ENCODE measurements at places on chromosomes 12 and 14.

DNA sequence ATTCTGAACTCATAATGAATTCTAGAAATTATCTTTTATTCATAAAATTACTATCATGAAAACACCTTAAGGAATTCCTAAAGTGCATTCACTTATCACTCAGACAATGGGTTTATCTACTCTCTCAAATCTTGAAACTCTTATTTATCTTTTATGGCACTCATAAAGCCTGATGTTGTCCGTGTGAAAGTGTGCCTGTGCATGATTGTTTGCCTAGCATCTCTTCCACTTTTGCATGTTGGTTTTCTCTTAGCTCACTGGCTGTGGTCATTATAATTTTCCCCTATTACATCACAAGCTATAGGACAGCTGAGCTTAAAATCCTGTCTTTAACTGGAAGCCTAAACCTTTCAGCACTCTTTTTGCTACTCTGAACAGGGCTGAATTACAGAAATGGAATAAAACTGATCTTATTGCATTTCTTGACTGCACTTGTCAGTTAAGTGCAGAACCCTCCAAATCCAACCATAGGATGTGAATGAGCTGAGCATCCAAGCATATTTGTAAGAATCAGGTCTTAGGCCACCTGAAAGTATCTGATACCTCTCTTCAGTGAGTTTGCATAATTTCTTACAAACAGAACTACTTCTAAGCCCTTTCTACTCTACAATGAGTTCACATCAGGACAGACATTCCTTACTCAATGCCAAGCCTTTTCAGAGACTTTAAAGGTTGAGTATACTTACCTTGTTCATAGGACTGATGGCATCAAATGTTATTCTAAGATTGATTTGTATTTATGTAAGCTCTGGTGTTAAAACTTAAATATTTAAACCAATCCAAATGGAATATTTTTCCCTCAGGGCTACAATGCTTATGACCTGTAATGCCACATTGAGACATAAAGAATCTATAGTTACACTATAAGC, 221.2 kb upstream of the KITLG start:
- DNase-seq = no peak

- no peak for DNase-seq
Observed at GRCh38 chr14:62301080-62301479, 538.9 kb downstream of the SNAPC1 start.

DNA sequence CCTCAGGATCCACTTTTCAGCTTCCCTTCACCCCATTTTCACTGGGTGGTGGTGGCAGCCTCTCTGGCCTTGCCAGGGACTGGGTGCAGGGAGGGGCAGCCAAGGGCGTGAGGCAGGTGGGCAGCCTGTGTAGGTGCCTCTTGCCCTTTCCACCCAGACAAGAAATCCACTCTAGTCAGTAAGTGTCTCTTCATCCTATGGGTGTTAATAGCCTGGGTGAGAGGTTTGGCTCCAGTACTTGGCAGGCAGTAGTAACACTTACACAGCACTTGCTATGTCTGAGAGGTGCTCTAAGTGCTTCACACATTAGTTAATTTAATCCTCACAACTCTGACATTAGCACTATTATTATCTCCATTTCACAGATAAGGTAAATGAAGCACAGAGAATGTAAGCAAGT, 171.9 kb downstream of the EMP1 start:
- no peak for DNase-seq

DNA sequence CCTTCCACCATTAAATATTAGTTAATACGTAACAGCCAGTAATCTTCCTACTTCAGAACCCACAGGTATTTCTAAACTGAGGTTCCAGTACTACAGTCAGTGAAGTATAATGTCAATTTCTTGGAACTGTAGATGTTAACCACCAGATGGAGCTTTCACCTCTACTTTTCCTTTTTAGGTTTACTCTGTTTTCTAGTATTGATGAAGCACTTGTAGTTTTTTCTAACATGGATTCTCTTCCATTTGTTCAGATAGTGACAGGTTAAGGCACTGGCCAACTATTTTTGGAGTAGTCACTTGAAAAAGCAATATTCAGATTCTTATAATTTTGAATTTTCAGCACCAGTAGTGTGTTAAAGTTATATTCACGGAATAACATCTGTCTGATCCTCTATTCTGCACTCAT, 4.6 kb upstream of the SEC23A start:
- DNase-seq = peak; percentile 84

- DNase-seq = no peak
Observed at GRCh38 chr14:94291159-94291905, 1.7 kb downstream of the SERPINA10 start.

DNA sequence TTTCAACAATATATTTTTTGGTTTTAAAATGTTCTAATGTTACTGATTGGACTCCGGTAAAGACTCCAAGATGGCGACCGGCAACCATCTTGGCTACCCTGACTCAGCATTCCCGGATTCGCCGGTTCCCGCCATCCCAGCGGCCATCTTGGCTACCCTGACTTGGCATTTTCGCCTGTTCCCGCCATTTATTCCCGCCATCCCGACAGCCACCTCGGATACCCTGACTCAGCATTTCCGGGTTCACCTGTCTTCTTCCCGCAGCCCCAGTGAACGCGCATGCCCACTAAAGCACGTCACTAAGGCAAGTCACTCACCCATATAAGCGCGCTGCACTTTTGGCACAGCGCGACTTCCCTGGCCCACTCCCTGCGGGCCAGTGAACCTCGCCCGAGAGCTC, 9.0 kb upstream of the LRFN5 start:
- DNase-seq = no peak

DNA sequence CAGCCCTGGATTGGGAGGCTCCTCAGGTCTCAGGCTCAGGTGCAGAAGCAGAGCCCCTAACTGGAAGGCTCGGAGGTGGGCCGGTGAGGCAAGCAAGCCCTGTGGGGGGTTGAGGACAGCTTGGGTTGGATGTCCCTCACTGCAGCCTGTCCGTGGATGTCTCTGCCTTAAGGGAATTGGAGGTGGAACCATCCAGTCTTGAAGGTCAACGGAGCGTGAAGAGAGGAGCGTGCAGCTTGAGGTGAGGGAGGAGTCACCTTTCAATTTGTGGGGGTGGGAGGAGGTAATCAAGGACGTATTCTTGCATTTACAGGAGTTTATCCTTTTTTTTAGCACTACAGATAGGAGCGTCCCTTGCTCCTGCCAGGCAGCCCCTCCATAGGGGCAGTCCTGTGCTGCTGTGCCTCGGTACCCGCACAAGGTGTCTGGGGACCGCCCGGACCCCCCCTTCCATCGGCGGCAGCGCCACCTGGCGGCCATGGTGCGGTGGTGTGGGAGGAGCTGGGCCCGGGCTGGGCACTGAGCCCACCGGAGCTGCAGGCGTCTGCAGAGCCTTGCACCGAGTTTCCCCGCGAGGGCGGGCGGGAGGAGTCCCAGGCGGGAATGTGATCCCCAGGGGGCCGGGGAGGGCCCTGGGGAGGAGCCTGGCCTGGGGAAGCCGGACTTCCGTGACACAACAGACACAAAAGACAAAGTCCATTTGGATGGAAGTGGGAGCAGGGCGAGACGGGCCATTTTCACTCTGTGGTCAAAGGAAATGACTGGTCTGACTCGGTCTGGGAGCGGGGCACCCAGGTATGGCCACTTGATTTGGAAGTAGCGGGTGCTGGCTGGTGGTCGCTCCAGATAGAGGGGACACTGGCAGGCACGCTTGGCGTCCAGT, 864 bp downstream of the DNAJC22 start:
- DNase-seq = peak; percentile 87

- DNase-seq = no peak
Observed at GRCh38 chr14:101232340-101233020, 328.8 kb upstream of the DIO3 start.

DNA sequence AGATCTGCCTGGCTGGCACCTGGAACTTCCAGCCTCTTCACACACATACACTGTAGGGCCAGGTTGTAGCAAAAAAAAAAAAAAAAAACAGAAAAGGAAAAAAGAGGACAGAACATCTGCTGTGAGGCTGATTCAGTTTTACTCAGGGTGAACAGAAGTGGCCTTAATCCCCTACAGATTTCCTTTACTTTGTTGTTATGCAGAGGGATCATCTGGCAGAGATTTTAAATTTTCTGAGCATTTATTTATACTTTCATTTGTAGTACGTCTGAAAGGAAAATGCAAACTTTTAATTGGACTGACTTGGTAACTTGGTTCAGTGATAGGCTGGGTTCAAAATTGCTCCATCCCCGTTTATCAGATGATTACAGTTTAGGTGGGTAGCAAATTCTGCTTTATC, 50.8 kb upstream of the PRICKLE1 start:
- no peak for DNase-seq

DNA sequence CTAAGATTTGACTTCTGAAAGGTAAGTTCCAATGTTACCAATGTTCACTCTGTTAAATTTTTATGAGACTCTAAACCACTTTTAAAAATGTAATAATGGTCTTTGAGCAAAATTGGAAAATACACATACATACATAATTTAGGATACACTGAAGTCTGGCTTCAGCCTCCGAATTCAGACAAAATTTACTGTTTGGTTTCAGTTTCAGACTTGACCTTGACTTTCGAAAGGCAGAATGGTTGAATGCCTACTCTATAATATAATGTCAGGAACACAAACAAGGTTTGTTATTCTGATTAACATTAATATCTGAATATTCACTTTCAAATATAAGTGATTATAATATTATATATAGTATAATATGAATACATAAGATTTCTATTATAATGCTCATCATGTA, 74.1 kb upstream of the KRAS start:
- DNase-seq = no peak

DNA sequence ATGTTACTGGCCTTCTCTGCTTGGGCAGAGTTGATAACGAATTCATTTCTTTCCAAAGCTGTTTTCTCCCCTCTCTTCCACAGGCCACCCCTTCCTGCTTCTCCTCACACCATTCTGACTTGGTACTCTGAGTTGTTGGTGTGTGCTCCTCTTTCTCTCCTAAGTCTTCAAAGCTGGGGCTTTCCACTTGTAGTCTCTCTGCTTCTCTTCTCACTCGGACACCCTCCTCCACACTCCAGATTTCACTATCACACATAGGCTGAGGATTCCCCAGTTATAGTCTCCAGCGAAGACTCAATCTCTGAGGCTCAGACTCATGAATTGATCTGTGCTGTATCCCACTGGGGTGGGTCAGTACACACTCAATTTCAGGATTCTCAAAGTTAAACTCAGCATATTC, 201.0 kb downstream of the SSPN start:
- DNase-seq = no peak

DNA sequence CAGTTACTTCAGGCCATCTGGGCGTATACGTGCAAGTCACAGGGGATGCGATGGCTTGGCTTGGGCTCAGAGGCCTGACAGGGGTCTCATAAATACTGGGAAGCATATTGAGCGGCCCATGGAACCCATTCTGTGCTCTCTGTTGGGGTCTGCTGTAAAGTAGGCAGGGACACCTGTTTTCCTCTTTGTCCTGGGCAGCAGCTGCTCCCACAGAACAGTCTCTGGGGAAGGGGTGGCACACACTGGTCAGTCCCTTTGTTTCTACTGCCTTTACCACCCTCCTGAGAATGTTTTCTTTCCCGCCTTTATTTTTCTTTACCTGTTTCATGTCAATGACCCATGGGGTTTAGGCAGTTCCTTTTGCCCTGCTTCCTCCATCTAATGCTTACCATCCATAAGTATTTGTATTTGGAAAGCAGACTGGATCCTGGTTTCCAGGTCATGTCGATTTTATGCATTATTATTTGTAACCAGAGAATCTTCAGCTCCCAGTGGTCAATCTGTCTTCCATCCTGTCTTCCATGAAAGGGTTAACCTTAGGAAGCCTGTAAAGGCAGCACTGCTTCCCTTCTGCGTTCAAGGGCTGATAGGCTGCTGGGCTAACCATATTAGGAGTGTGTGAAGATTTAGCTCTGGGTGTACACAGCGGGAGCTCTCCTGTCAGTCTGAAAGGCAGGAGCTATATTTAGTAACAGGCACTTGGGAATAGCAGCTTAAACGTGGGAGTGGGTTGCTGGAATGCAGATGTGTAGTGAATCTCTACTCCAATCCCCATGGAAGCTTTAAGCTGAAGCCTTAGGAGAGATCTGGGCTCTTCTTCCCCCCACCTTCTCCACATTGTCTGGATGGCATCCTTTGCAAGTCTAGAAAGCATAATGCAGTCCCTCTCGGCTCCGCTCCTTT, 124.0 kb downstream of the DYRK2 start:
- no peak for DNase-seq

DNA sequence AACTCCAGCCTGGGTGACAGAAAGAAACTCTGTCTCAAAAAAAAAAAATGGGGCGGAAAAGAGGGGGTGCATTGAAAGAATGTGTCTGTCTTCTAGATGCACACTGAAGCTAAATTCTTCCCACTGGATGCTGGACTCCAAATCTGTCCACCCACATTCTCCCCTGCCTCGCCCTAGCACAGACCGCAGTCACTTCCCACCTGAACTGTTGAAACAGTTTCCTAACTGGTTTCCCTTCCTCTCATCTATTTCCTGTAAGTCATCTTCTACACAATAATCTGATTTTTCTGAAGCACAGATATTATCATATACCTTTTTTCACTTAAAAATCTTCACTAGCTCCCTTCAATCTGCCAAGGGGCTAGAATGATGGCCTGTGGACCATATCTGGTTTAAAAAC, 1.5 kb upstream of the HCAR1 start:
- DNase-seq = no peak

GRCh38 chr12:89540586-89540985, 14.7 kb upstream of the POC1B start:
- no peak for DNase-seq

DNA sequence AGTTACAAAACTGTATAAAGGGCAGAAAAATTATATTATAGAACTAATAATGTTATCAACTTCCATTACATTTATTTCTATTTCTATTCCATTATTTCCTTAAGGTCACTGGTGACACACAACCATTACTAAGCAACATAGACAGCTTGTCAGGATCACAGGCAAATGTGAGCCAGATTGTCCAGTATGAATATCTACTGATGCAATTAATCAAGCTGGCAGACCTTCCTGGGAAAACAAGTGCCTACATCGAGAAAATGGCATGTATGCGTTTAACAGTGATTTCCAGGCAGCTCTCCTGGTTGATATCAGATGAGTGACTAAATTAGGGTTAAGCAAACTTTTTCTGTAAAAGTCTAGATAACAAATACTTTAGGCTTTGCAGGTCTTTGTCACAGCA, 36.9 kb upstream of the TSPAN8 start:
- no peak for DNase-seq

GRCh38 chr12:48903982-48904411, 21.3 kb downstream of the FKBP11 start:
- DNase-seq = peak; percentile 87

DNA sequence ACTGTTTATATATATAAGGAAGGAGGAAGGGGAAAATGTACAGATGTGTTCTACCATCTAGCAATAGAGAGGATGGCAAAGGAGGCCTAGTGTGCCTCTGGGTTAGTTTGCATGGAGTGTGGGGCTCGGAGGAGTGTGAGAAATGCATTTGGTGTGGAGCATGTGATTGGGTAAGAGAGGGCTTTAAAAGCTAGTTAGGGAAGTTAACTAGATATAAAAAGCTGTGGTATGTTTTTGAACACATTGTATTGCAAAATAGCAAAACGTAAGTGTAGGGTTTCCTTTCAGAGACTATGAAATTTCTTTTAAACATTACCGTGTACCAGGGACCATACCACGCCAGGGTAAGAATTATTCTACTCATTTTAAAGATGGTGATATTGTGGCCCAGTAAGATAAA, 53.3 kb upstream of the STXBP6 start:
- no peak for DNase-seq

Measured in Karpas-422 (cell line).